Lower lobe of right lung (tissue), 2 donors: ENCODE measurements at places on chromosomes 2 and 18.

DNA sequence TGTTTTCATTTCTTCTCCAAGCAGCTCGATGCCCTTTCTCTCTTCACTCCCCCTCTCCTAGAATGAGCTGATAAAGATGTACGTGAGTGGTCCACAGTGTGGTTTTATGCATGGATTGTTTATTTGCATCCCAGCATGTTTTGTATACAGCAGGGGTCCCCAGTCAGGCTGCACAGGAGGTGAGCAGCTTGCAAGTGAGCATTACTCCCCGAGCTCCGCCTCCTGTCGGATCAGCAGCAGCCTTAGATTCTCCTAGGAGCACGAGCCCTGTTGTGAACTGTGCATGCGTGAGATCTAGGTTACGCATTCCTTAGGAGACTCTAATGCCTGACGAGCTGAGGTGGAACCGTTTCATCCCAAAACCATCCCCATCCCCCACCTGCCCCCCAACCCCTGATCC is 262.6 kb downstream of the AGAP1 start:
- DNase-seq = no peak

DNA sequence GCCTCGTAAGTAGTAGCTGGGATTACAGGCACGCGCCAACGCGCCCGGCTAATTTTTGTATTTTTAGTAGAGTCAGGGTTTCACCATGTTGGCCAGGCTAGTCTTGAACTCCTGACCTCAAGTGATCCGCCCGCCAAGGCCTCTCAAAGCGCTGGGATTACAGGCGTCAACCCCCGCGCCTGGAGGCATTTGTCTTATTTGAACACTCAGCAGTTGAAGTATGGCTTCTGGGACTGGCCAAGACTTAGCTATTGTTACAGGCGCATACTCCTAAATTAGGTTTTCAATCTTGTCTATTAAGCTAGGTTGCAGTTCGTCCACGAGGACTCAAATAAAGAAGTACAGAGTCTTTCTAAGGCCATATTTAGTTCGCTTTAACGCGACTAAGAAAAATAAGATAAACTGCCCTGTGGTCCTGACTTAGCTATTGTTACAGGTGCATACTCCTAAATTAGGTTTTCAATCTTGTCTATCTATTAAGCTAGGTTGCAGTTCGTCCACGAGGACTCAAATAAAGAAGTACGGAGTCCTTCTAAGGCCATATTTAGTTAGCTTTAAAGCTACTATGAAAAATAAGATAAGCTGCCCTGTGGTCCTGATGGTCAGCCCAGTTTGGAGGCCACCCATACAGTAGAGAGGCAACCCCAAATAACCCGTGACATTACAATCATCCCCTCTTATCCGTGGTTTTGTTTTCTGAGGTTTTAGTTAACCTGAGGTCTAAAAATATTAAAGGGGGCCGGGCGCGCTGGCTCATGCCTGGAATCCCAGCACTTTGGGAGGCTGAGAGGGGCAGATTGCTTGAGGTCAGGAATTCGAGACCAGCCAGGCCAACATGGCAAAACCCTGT is 20.8 kb upstream of the MTA3 start:
- no peak for DNase-seq

- no peak for DNase-seq
These were observed 67.4 kb downstream of the IL1R2 start for GRCh38 chr2:102059151-102059550.

DNA sequence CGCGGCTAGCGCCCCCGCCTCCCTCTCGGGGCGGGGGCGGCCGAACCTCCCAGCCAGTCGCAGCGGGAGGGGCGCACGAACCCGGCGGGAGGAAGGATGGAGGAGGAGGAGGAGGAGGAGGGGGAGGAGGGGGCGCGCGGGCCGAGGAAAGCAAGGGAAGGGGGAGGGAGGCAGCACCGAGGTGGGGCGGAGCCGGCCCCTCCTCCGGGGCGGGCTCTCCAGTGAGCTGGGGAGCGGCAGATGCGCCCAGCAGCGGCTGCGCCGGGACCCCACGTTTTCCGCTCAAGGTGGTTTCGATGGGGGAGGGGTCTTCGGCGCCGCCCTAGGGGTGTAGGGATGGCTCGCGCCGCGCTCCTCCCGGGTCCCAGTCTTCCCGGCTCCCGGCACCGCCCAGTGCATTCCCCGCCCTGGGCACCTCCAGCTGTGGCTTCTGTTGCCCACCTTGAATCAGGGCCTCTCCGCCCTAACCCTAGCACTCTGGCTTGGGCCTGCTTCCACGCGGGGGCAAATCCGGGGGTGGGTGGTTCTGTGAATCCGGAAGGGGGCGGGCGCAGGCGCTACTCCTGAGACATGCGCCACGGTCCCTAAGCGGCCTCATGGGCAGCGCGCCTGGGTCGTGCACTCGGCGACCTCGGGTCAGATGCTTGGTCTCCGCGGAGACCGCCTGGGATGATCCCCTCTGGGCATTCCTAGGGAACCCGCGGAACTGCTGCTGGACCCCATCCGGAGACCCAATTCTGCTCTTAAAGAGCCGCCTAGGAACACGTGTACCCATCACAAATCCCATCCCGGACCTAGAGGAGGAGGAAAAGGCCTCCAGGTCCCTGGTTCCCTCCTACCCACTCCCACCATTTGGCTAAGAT is at the start of gene FBXO41:
TSS of gene FBXO41 (minus strand) at position 183 of the 863 bp plus-strand sequence. CDS start 14,848 bp downstream, outside the sequence.
- peak; percentile 70 for DNase-seq
